ENCODE measurements at places on chromosomes 4 and X.

DNA sequence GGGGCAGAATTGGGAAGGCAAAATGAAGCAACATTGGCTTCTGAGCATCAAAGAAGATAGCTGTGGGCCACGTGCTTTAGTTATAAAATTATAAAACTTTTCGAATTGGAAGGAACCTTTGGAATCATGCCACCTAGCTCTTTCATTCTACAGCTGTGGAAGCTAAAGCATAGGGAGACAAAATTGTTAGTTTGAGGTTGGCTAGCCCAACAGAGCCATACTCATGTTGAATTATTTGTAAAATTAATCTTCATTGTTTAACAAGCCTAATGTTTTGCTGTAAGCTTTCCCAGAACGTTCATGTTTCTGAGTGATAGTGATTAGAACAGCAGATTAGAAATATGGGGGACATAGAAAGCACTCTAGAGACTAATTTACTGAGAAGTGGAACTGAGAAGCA is 35.9 kb downstream of the HHIP start:
- no peak for DNase-seq

DNA sequence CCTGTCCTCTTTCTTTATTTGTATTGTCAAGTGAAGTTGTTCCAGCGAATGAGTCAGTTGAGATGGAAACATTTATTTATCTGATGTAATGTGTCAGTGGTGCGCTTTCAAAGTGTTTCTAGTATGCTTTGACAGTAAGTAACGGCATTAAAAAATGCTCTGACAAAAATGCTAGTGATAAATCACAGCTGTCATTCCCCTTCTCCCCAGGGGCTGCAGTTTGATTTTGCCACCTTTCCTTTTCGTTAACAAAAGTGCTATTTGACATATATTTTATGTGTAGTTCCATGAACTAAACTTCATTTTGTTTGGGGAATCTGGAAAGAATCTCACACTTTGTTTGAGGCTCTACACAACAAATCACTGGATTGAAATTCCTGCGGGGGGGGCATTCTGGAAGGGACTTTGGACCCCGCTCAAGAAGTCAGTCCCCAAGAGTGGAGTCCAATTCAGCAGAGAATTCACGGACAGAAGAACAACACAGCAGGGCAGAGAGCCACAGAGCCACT is 7.6 kb upstream of the TBC1D19 start:
- DNase-seq = no peak

DNA sequence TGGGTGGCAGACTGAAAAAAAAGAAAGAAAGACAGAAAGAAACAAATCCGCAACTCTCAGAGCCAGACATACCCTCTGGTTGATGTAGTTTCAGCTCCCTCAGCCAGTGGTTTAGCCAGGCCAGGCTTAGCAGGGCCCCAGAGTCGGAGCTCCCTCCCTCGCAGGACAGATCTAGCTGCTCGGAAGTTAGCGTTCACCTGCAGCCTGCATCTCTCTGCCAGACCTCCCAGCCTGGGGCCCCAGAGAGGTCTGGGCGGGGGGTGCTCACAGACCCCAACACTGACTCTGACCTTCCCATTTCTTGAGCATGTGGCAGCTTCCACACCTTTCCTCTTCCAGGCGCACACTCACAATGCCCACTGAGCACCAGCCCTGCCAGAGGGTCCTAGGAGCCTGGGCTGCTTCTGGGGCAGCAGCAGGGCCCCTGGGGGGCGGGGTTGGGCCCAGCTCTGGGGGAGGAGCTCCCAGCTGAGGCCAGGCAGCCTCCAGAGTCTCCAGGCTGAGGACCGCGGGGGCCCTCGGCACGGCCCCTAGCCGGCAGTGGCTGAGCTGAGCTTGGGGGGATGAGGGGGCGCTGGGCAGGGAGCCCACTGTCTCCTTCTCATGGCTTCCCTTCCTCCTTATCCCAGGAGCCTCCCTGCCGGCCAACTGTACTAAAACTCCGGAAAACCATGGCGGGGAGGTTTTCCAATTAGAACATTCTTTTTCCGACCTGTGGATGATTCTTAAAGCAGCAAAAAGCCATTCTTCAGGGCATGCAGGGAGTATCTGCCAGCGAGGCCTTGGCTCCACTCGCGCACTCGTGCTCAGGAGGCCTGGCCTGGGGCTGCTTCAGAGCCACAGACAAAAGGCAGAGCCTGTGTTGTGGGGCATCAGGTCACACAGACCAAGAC is 4.6 kb upstream of the ZNF185 start:
- no peak for DNase-seq

- DNase-seq = peak; percentile 34
These were observed 550 bp downstream of the ADGRA3 start for GRCh38 chr4:22515145-22515887.

DNA sequence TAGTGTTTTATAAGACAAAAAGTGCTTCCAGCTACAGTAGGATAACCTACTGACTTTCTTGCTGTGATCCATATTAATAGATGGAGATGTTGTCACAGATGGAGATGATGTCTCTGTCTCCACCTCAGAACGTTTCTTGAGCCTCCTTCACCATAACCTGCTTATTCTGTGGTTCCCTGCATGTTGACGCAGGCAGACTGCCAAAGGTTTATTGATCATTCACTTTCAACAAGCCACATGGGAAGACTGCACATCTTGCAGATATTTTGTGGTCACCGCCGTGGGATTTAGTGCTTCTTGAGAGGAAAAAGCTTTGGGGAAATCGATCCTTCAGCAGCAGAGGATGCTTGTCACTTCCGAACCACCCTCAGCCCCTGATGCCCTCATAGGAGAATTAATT is 943.0 kb upstream of the PRKX start:
- DNase-seq = no peak

- DNase-seq = no peak
These were observed 195.0 kb upstream of the LDB2 start for GRCh38 chr4:17093481-17093880.

DNA sequence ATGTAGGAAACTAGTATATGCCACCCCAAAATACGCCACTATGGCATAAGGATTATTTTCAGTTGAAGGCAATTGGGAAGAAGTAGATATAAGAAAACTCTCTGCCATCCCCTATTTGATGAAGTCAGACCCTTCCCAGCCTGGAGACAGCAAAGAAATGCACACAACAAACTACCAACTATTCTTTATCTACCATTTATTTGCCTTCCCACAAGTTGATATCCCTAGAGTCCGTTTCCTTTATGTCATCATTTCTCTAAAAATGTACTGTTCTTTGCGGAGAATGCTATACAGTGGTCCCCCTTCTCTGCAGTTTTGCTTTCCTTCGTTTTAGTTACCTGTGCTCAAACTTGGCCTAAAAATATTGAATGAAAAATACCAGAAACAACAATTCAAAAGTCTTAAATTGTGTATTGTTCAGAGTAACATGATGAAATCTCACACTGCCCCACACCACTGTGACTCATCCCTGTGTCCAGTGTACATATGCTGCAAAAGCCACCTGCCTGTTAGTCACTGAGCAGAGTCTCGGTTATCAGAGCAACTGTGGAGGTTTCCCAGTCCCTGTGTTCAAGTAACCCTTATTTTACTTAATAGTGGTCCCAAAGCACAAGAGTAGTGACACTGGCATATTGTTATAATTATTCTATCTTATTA is 152.3 kb downstream of the WDFY3 start:
- DNase-seq = no peak

GRCh38 chr4:72546456-72546855 is 22.6 kb downstream of the ADAMTS3 start:
- DNase-seq = no peak

DNA sequence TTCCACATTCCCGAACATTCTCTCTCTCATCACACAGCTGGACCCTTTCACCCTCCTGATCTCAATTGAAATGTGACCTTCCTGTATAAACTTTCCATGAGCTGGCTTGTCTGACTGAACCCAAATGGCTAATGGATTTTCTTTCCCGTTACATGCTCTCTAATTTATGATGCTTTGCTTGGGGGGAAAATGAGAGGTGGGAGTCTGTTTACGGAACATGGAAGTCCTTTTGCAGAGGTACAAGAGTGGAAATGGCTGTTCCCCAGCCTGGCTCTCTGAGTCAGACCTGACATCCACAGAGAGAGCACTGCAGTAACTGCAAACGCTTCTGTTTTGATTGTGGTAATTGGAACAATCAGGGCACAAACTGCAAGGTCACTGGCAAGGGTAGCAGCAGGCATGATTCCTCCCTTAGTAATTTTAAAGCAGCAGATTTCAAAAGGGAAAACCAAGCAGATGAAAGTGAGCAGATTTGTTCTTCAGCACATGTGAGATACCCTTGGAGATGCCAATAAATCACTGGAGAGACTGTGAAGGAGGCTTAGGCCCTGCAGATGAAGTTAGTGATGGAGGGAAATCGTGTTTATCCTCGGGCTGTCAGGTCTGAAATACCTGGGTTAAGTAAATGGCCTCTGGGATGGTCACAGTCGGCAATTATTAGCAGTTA is 83.9 kb downstream of the SNCA start:
- DNase-seq = no peak

- DNase-seq = no peak
These were observed 173.5 kb upstream of the GPC4 start for GRCh38 chrX:133588827-133589226.

DNA sequence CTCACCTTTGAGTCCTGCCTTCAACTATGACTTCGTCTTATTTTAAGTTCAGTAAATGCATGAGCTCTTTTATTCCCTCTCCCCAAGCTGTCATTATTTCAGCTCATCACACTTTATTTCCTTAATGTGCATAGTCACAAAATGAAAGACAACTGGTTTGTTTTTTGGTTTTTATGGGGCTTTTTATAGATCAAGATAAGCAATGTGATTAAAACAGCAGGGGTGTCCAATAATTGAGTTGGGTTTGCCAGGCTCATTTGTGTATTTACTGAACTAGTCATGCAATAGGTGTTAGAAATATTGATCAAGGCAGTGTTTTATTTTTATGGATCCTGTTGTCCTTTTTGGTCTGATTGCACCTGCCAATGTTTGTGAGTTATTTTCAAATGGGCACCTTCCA is 102.2 kb downstream of the FRMPD4 start:
- DNase-seq = no peak

- DNase-seq = peak; percentile 77
These were observed 9.5 kb downstream of the RGS12 start for GRCh38 chr4:3302173-3302785.

GRCh38 chr4:179130122-179130714 is 1688.0 kb upstream of the AGA start:
- no peak for DNase-seq
